ENCODE measurements at places on chromosomes 1 and 21. TPM values are rescaled to one million over a fixed set of nuclear protein-coding genes. Genes with fewer than 3 reads are reported as not detected.

- H3K4me1 ChIP-seq = peaks cover 50% of the 10 kb centered on the region
- no peak overlapping the region for H3K27ac ChIP-seq
- no peaks in the 10 kb centered on the region for H3K27me3 ChIP-seq
- DNase-seq = no peak
Measured at GRCh38 chr1:25026730-25027450, 96.8 kb upstream of the RUNX3 start.

GRCh38 chr21:42627527-42628289 lies 25.7 kb upstream of the PDE9A start:
- H3K36me3 ChIP-seq = no peaks in the 10 kb centered on the region
- H3K27ac ChIP-seq = no peak overlapping the region
- H3K4me1 ChIP-seq = no peaks in the 10 kb centered on the region
- DNase-seq = no peak
- H3K4me3 ChIP-seq = no peak overlapping the region
- peaks cover 6% of the 10 kb centered on the region for H3K27me3 ChIP-seq

DNA sequence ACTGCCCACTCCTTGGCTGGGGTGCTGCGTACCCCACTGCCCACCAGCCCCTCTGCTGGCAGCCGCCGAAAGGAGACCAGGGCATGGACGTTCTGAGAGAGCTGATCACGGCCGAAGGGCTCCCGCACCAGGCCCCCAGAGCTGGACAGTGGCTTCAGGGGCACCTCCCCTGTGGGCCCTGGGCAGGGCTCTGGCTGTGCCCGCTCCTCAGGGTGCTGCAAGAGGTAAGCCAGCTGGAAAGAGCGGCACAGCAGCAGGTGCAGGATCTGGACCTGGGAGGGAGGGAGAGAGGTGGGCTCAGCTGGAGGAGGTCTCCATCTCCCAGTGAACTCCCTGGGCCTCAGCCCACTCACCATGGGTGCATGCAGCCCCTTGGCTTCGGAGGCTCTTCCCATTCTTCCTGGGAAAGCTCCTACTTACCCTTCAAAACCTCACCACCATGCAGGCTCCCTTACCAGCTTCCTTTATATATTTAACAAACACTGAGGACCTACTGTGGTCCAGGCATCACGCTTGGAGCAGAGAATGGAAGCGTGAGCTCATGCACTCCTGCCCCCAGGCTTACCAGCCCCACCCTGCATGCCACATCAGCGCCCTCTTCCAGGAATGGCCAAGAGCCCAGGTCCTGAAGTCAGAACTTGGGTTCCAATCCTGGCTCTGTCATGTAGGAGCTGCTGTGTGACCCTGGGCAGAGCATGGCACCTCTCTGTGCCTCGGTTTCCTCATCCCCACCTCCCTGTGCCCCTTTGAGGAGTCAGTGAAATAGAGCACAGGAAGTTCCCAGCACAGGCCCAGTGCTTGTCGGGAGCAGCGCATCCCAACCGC lies 6.8 kb upstream of the KIF17 start:
- no peak for DNase-seq
- no peak overlapping the region for H3K27ac ChIP-seq
- no peak overlapping the region for H3K4me3 ChIP-seq
- no peaks in the 10 kb centered on the region for H3K36me3 ChIP-seq
- H3K4me1 ChIP-seq = no peaks in the 10 kb centered on the region

The IFT25 gene
- 23.7 TPM for total RNA-seq

DNA sequence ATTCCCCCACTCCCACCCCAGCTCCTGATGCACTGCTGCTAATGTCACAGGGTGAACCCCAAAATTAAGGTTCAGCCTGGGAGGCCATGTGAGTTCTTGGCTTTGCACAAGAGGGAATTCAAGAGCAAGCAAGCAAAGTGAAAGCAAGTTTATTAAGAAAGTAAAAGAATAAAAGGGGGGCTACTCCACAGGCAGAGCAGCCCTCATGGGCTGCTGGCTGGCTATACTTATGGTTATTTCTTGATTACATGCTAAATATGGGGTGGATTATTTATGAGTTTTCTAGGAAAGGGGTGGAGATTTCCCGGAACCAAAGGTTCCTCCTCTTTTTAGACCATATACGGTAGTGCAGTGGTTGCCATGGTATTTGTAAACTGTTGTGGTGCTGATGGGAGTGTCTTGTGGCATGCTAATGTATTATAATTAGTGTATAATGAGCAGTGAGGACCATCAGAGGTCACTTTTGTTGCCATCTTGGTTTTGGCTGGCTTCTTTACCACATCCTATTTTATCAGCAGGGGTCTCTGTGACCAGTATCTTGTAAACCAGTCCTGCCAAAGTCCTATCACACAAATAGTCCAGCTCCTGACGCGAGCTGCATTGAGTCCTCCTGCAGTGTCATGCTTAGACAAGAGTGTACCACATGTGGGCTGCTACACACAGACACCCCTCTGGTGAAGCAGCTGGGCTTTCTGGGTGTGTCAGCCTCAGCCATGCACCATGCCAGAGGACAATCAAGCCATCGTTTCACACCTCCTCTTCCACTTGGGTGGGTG lies 46.4 kb upstream of the CSF1 start:
- peaks cover 18% of the 10 kb centered on the region for H3K4me1 ChIP-seq
- no peak overlapping the region for H3K4me3 ChIP-seq
- no peak for DNase-seq
- no peaks in the 10 kb centered on the region for H3K27me3 ChIP-seq
